ENCODE measurements at places on chromosomes 3 and 15.

- no peak for DNase-seq
Observed at GRCh38 chr3:29757054-29757777, 476.3 kb downstream of the RBMS3 start.

GRCh38 chr15:57251308-57251707 is 125.0 kb upstream of the CGNL1 start:
- no peak for DNase-seq

DNA sequence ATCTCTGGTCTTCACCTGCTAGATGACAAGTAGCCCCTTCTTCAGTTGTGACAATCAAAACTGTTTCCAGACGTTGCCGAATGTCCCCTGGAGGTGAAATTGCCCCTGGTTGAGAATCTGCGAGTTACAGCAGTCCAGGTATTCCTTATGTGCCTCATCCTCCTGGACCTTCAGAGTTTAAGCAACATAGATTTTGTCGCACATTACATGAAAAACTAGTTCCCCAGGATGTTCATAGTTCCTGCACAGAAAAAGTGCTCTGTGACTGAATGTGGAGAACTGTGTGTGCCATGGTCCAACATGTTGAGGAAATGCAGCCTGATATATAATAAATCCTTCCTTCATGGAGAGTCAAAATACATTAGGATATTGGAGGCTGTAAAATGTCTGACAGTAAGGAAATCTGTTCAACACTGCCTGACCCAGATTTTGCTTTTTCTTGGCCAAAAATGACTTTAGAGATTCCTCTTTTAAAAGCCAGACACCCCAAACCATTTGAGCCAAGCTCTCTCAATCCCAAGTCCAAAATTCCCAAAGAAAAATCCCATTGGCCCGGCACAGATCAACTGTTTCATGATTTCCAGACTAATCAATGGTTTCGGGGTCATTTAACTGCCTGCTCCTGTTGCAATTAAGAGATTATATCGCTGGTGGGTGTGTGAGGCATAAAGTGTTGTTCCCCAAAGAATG is 20.4 kb upstream of the SHC4 start:
- DNase-seq: no peak

- DNase-seq: no peak
Observed at GRCh38 chr3:141876891-141877621, 613 bp downstream of the ATP1B3 start.

All from left kidney (tissue), 8 donors.